ENCODE measurements at places on chromosomes 11 and 22. TPM values are rescaled to one million over a fixed set of nuclear protein-coding genes. Genes with fewer than 3 reads are reported as not detected.

DNA sequence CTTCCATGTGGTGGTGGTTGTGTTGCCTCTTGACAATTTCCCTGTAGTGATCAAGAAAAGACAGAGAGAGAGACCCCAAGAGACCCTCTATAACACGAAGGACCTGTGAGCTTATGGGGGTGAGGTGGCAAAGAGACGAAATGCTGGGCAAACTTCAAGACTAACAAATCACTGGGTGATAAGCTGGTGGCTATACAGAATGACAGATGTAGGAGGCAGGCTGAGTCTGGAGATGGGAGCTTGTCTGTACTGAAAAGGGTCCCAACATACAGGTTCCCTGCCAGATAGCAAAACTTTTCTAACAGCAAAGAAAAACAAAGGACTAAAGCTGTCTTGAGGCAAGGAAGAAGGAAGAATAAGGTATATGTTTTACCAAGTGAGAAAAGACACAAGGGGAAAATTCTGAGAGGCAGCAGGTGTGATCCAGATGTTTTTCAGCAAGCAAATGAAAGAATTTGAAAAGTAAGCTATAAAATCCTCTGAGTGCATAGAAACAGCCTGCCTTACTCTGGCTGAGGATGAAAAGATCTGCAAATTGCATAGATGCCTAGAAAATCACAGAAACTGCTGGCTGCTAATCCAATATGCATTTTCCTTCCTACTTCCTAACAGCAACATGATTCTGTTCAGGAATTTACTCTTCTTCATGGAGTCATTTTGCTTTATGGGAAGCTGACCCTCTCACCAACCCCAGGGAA is 21.9 kb upstream of the LYVE1 start:
- DNase-seq: no peak

DNA sequence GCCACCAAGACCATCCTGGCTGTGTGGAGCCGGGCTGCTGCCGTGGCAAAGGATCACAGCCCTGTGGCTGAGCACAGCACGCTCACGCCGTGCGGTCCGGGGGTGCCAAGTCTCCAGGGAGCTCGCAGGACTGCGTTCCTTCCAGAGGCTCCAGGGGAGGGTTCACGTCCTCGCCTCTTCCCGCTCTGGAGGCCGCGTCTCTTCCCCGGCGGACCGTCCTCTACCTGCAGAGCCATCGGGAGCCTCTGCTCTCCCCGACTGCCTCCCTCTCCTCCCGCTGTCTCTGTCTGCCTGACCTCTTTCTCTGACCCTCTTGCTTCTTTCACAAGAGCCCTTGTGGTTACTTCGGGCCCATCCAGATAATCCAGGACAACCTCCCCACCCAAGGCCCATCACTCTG is 11.4 kb upstream of the MUC5AC start:
- no peak for DNase-seq

GRCh38 chr11:103368145-103368544 is 258.9 kb downstream of the DYNC2H1 start:
- no peak for DNase-seq

DNA sequence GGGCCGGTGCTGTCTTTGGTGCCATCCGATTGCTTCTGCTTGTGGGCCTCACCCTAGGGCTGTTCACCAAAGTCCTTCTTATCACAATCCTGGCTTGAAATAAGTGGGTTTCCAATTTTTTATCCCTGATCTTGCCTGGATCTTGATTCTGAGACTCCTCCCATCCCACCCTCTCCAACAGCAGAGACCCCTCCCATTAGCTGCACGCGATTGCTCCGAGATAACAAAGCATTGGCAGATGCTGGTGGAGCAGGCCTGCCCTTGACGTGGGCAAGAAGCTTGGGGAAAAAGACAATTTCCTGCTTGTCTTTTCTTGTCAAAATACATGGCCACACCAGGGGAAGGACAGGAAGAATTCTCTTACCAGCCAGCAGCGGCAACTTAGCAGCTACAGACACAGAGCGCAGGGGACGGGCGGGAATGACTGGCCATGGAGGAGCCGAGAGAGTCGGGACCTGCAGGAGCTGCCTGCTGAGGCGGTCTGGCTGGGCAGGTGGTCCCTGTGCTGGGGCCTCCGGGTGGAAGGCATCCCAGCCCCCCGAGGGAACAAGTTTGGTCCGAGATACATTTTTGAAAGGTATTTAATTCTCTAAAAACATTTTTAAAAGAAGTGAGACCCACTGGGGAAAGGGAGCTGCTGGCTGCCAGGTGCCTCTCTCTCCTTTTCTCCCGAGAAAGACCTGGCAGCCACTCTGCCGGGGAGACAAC is 9.7 kb upstream of the BID start:
- DNase-seq: no peak

DNA sequence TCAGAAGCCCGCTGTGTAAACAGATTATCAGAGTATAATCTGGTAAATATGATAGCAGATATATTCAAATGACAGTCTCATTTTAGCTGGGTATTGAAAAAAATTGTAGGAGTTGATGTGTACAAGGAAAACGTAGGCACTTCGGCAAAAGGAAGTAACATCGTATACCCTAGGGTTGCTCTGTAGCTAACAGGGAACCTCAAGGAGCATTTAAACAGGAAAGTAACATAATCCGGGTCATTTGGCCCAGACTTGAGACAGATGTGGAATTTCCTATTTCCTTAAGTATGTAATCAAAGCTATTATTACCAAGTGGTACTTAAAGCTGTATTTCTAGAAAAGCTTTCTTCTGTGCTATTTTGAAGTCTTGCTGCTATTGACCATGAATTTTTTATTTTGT is 215.6 kb downstream of the DDX10 start:
- DNase-seq: no peak

- DNase-seq: peak; percentile 75
These were observed 340.7 kb downstream of the LARGE1 start for GRCh38 chr22:33579448-33580093.

DNA sequence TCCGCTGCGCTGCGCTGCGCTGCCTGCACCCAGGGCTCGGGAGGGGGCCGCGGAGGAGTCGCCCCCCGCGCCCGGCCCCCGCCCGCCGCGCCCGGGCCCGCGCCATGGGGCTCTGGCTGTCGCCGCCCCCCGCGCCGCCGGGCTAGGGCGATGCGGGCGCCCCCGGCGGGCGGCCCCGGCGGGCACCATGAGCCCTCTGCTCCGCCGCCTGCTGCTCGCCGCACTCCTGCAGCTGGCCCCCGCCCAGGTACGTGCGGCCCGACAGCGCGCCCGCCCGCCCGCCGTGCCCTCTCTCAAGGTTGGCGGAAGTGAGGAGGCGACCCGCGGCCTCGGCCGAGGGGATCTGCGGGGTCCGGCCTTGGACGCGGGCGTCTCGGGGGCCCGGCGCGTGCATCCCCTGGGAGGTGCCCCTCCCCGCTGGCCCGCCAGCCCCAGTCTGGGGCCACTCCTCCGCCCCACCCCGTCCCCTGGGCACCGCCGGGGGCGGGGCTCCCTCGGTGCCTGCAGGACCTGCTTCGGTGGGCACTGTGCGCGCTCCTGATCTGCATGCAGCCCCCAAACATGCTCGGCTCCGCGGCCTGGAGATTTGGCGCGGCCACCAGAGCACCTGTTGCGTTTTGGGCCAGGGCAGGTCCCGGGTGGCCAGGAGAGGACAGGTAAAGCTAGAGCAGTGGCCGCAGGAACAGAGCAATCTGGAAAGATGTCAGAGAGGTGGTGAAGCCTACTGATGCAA is 429 bp downstream of the VEGFB start:
- DNase-seq: no peak

DNA sequence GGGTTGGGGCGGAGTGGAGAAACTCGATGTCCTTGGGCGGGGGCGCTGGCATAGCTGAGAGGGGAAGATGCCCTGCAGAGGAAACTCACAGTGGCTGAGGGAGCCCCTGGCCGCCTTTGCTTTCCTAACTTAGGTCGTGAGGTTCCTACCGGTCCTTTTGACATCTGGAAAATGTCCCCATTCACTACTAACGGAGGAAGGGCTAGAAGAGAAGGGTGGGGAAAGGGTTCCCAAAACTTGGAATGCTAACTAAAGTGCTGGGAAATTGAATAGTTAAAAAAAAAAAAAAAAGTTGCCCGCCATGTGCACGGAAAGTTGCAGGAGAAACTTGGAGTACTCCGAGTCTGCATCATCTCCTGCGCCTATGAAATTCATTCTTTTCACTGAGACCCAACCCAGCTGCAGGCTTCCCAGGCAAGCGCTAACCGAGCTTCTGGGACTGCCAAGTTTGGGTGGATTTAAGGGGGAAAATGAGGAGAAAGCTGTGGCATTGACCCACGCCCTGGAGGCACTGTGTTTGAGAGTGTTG is 796 bp downstream of the TIMP3 start:
- DNase-seq: no peak

DNA sequence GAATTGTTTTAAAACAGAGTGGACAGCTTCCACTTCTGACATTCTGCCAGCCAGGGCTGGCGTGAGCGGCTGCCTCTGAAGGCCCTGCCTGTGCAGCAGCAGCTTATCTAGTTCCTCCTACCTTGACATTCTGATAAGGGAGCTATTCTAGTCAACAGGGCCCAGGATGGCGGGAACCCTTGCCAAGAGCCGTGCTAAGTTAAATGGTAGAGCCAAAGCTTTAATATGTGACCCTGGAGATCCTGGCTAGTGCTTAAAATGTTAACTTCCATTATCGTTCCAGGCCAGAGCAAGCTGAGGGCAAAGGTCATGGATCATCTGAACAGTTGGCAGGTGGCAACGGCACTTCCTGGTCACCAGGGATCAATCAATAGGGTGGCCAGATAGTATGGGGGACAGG is 3.5 kb downstream of the KCNJ5 start:
- DNase-seq: peak; percentile 72

GRCh38 chr11:93784935-93785360 is 866 bp downstream of the MED17 start:
- DNase-seq: no peak

GRCh38 chr11:7281809-7282208 is 30.1 kb downstream of the SYT9 start:
- no peak for DNase-seq

GRCh38 chr22:31828739-31829138 is 74.9 kb downstream of the DEPDC5 start:
- no peak for DNase-seq

- DNase-seq: no peak
These were observed 32.7 kb downstream of the THOC5 start for GRCh38 chr22:29520851-29521250.

DNA sequence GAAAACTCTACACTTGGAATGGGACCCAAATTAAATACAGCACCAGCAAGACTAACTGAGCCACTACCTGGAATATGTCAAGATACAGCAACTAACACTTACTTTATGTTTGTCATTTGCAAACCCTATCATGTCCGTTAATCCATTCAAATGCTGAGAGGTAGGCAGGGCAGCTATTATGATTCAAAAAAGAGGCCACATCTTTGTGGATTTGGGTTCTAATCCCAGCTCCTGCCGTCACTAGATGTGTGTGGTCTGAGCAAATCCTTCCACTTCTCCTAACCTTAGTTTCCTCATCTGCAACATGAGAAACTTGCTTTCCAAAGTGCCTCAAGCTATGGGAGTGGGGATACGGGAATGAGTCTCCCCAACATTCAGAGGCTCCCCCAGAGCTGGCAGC is 24.2 kb downstream of the FLI1 start:
- DNase-seq: no peak

- DNase-seq: no peak
These were observed 51.0 kb upstream of the PRSS23 start for GRCh38 chr11:86749376-86749775.

DNA sequence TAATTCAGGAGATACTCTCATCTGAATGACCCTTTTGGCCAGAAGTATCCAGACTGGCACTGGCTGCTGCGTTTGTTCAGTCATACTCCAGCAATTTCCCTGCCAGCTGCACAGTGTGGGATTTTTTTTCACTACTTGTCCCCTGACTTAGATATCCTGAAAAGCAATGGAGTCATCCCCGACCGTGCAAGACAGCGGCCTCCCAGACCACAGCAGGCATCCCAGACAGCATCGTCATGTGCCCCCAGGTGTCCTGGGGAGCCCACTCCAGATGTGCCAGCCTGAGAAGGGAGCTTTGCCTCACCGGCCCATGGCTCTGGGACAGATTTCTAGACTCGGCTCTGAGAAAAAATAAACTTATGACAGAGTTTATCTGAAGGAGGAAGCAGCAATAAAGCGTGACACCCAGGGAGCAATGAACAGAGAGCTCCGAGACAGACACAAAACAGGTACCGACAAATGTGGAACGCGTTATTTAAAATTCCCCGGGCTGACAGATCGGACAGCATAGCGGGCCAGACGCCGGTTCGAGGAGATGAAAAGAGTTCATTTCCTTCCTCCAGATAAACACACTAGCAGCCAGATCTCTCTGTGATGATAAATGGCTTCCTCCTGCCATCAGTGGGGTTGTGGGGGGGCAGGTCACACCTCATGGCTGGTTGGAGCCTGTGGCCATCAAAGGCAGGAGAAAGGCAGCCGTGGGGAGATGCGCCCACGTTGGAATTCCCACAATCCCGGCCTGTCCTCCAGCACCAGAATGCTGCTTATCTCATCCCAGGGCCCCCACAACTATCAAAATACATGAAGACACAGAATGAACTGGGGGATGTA is 106.4 kb upstream of the FGF3 start:
- DNase-seq: no peak

- no peak for DNase-seq
These were observed 18.7 kb downstream of the H19 start for GRCh38 chr11:1978720-1979473.

DNA sequence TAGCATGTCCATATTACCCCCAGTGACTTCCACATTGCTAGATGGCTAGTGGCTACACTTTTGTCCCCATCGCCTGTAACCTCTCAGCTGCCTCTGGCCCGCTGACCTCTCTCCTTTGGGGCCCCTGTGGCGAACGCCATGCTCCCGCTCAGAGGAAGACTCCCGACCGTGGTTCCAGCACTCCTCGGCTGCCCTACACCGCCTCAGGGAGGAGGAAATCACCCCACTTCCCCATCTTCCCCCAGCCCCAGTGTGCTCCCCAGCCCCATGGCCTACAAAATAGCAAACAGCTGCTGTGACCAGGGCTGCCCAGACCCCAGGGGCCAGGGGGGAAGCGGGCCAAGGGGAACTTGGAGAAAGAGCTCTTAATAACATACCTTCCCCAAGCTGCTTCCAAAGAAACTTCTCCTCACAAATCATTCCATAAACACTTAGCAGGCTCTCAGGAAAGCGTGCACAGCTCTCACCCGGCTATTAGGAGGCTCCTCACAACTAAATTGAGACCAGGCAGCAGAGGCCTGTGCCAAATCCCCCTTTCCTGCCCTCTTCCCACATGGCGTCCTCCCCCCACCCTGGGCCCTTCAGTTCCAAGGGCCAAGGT is 63.5 kb upstream of the WNT11 start:
- DNase-seq: no peak

The VWCE gene
- total RNA-seq: 2.2 TPM

The TRIM48 gene
- total RNA-seq: not detected

The MYO7A gene
- 2.1 TPM for total RNA-seq

The NRXN2 gene
- total RNA-seq: 5.5 TPM

The LSP1 gene
- total RNA-seq: 18.6 TPM

The PGA3 gene
- 0.92 TPM for total RNA-seq

The RAB36 gene
- total RNA-seq: 0.88 TPM
